Neuronal stem cell (in vitro differentiated cells): ENCODE measurements at places on chromosomes 4 and X.

GRCh38 chr4:103008875-103009729 lies 10.4 kb downstream of the SLC9B1 start:
- peak; percentile 54 for DNase-seq
- H3K4me3 ChIP-seq = no peak overlapping the region
- H3K4me1 ChIP-seq = no peaks in the 10 kb centered on the region
- H3K27me3 ChIP-seq = no peaks in the 10 kb centered on the region

DNA sequence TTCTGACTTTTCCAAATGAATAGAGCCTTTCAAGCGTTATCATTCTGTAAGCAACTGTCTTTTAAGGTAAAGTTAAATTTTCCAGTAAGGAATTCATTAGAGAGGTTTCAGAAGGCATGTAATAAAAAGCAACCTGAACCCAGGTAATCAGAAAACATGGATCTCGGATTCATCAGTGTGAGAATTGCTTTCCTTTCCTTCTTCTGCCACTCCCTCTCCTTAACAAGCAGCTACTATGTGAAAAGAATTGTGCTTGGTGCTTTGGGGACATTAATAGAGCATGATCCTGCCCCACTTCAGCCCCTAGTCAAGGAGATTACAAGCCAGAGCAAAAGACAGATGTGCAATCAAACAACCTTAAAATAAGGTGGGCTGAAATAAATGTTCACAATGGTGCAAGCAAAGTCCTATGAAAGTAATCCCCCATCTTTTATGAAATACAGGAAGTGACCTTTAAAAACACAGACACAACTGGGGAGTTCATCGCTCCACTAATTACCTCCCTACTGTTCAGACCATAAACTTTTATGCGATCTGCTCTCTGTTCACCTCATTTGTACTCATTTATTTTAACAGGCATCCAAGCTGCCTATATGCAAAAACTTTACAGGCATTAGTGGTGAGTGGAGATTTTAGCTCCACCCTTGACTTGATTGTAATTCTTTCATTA lies 122.9 kb upstream of the RASGEF1B start:
- peaks cover 21% of the 10 kb centered on the region for H3K27me3 ChIP-seq
- no peak overlapping the region for H3K27ac ChIP-seq
- H3K4me1 ChIP-seq = no peaks in the 10 kb centered on the region

DNA sequence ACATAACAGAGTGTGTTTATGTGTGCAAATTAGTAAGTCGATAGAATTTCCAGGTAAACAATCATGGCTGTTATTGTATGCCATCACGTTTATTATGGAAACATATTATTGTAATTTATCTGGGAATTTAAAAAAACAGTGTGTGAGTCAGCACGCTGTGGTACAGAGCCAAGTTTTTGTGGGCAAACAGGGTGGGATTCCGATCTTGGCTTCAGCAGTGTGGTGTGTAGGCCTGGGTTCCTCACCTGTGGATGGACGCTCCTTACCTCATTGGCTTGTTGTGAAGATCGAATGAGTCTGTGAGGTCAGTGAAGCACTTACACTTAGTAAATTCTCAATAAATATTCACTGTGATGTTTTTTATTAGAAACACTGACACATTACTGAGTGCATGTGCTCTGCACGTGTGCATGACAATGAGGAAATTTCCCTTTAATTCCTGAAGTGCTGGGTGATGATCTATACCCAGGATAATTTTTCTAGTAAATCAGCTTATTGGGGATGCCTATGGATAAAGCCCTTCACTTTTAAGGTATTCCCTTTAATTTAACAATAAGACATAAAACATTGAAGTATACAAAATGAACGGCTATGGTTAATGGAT lies 36.4 kb downstream of the SLIT2 start:
- no peak for DNase-seq
- H3K27me3 ChIP-seq = no peaks in the 10 kb centered on the region
- no peak overlapping the region for H3K27ac ChIP-seq
- H3K4me3 ChIP-seq = no peak overlapping the region

DNA sequence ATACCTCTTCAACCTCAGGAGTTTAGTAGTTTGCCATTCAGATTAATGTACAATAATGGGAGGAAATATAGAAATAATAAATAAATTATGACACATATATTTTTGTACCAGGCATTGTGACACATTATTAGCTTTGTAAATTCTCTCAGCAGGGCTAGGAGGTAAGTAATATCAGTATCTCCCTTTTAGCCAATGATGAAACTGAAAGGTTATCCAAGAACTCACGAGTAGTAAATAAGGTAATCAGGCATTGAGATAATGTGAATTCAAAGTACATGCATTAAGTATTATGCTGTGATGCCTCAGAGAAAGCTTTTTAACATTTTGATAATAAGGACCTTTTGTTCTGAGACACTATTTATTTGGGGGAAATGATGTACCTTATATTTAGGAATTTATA lies 5.3 kb upstream of the ARAP2 start:
- no peaks in the 10 kb centered on the region for H3K4me1 ChIP-seq
- DNase-seq = no peak
- H3K36me3 ChIP-seq = no peaks in the 10 kb centered on the region

GRCh38 chrX:38664285-38664684 lies 102.9 kb downstream of the TSPAN7 start:
- no peaks in the 10 kb centered on the region for H3K36me3 ChIP-seq
- no peak overlapping the region for H3K4me3 ChIP-seq
- peaks cover 1% of the 10 kb centered on the region for H3K27me3 ChIP-seq

DNA sequence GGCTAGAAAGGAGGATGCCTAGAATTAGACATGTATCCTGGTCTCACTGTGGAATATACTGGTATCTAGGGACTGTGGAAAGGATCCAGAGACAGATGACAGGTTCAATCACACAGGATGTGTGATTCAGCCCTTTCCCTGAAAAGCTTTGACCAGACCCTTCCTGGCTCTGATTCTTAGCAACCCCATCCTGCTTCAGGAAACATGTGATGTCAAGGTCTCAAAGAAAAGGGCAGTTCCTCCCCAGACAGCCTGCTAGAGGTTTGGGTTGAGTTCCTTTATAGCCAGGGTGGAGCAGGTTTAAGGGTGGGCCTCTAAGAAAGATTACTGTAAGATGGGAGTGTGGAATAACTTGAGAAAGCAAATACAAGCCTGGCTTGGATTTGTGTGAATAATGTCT lies 3.0 kb downstream of the BMP15 start:
- no peak overlapping the region for H3K4me3 ChIP-seq
- no peaks in the 10 kb centered on the region for H3K36me3 ChIP-seq

DNA sequence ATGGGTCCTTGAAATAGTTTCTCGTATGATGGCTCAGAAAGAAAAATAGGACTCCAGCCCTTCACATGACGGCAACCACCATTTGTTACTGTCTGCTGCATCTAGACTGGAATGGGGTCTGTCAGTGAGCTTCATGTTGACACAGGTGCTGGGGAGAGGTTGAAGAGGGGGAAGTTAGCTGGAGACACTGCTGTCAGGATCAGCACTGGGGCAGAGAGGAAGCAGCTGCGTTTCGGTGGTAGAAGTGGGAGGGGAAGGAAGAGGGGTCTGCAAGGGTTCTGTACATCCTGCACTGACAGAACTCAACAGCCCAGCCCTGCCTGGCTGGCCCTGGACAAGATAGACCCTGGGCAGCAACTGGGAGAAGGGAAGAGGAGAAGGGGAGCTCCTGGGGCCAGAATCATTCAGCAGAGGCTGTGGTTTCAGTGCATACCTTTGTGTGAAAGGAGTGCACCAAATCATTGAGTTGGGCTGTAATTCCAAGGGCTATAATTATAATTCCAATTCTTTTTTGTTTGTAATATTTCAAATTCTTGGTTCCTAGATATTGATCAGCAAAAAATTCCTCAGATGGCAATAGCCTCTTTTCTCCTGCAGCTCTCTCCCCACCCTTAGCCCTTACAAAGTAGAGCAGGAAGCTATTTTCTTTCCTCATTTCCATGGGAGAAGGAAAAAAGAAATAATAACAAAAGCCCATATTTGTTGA lies 119.4 kb upstream of the C1GALT1C1 start:
- no peak overlapping the region for H3K27ac ChIP-seq
- no peaks in the 10 kb centered on the region for H3K4me1 ChIP-seq
- no peak for DNase-seq
- H3K36me3 ChIP-seq = no peaks in the 10 kb centered on the region

- H3K27ac ChIP-seq = no peak overlapping the region
- DNase-seq = no peak
- H3K27me3 ChIP-seq = no peaks in the 10 kb centered on the region
- H3K4me3 ChIP-seq = no peak overlapping the region
- H3K4me1 ChIP-seq = peaks cover 5% of the 10 kb centered on the region
Measured at GRCh38 chrX:13759152-13759718, 24.7 kb downstream of the OFD1 start.

DNA sequence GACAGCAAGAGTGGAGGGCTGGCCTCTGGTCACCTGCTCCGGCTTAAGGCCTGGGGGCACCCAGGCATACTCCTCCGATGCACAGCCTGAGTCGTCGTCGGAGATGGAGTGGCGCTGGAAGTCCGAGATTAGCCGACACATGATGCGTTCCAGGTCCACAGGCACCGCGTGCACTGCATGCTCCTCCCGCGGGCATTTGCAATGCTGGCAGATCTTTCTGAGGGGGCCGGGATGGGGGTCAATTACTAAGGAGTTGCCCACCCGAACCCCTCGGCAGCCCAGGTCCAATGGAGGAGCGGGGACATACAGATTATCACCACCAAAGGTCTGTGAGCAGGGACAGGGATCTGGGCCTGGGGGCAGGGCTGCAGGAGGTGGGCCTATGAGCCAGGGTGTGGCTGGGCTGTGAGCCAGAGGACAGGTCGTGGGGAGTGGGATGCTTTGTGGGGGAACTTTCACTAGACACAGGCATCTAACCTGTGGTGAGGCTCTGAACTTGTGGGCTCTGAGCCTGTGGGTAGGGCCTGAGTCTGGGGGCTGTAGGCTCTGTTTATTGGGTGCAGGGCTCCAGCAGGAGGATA lies 2.4 kb downstream of the PRICKLE3 start:
- H3K27me3 ChIP-seq = no peaks in the 10 kb centered on the region
- no peak overlapping the region for H3K4me3 ChIP-seq
- H3K27ac ChIP-seq = peak overlapping the region; percentile 73
- no peaks in the 10 kb centered on the region for H3K4me1 ChIP-seq

GRCh38 chrX:81301877-81302276 lies 100.0 kb downstream of the SH3BGRL start:
- no peak overlapping the region for H3K27ac ChIP-seq
- DNase-seq = no peak
- no peaks in the 10 kb centered on the region for H3K4me1 ChIP-seq
- no peak overlapping the region for H3K4me3 ChIP-seq
- H3K27me3 ChIP-seq = no peaks in the 10 kb centered on the region

DNA sequence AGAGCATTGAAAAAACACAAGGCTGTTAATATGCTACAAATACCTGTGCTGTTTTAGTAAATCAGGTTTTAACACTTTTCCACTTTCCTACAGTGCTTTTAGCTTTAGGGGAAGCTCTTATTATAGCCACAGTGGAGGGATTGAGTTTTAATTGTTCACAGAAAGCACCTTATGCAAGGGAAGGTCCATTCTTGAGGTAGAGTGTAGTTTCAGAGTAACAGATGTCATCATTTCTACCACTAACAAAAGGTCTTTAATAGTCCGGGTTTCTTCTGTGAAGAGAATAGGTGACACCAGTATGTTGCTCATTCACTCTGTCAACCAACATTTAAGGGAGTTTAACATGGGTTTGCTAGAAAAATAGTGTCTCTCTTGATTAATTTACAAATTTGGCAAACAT lies 104.4 kb downstream of the STIM2 start:
- H3K4me1 ChIP-seq = no peaks in the 10 kb centered on the region
- no peaks in the 10 kb centered on the region for H3K36me3 ChIP-seq
- no peaks in the 10 kb centered on the region for H3K27me3 ChIP-seq
- no peak for DNase-seq
- H3K27ac ChIP-seq = no peak overlapping the region

DNA sequence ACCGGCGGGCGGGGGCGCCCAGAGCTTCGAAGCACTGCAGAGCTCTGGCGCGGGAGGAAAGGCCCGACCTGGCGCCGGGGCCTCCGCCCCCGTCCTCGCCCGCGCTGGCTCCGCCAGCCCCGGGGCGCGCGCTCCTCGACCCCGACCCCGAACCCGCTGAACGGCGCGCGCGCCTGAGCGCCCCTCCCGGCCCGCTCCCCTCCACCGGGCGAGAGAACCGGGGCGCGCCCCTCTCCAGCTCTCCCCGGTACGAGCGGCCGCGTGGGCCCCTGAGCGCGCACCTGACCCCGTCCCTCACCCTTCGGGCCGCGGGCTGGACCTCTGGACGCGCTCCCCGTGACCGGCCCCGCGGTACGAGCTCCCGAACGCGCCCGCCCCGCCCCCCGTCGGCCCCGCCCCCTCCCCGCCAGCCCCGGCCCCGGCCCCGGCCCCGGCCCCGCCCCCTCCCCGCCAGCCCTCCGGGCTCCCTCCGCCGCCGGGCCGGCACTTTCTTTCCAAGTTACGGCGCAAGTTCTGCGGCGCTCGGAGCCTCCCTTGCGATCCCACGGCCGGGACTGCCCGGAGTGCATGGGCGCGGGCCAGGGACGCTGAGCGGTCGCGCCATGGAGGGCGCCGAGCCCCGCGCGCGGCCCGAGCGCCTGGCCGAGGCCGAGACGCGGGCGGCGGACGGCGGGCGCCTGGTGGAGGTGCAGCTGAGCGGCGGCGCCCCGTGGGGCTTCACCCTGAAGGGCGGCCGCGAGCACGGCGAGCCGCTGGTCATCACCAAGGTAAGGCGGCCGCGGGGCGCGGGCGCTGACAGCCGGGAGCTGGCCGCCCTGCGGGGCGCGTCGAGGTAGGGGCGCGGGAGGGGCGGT lies at the start of gene SHROOM2:
Gene SHROOM2 (plus strand): TSS at position 486 of the 854 bp plus-strand sequence. CDS start 117 bp downstream, at position 603.
- peaks cover 17% of the 10 kb centered on the region for H3K4me1 ChIP-seq
- H3K27ac ChIP-seq = peak within 1 kb of the TSS; percentile 79
- no peak for DNase-seq
- H3K27me3 ChIP-seq = no peaks in the 10 kb centered on the region
- H3K36me3 ChIP-seq = no peaks in the 10 kb centered on the region

DNA sequence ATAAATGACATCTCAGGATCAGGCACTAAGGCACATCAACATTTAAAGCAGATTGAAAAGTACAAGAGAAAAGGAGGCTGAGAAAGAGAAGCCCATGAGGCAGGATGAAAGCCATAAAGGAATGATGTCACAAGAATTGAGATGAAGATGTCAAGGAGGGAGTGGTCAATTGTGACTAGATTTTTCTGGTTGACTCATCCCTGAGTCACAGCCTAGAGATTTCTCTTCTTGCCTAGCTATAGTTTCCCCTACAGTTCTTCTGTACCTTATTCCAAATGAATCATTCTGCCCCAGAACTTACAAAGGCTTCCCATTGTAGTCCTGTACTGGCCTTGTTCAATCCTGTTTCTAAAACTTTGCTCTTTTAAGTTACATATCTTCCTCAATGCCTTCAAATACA lies 3.4 kb upstream of the USP53 start:
- H3K27me3 ChIP-seq = no peaks in the 10 kb centered on the region
- no peak overlapping the region for H3K27ac ChIP-seq
- DNase-seq = no peak
- H3K4me1 ChIP-seq = peaks cover 16% of the 10 kb centered on the region
- no peak overlapping the region for H3K4me3 ChIP-seq
- H3K36me3 ChIP-seq = no peaks in the 10 kb centered on the region

DNA sequence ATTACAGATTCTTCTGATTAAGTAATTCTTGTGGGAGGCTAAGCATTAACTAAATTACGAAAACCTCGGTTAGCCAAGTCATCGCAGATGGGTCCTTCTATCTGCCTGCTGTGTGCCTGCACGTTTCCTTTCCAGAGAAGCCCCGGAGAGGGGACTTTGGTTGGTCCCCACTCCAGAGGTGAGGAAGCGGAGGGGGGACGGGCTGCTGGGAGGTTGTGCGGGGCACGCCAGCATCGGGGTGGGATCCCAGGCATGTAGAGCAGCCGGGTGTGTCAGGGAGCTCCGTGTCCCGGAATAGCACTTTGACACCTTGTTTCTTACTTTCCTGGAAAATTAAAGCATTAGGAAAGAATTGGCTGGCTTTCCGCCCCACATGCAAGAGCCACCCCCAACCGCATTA lies 26.6 kb downstream of the PIGG start:
- H3K36me3 ChIP-seq = peaks cover 98% of the 10 kb centered on the region
- no peaks in the 10 kb centered on the region for H3K27me3 ChIP-seq
- DNase-seq = no peak
